ENCODE measurements at places on chromosomes 4 and X.

DNA sequence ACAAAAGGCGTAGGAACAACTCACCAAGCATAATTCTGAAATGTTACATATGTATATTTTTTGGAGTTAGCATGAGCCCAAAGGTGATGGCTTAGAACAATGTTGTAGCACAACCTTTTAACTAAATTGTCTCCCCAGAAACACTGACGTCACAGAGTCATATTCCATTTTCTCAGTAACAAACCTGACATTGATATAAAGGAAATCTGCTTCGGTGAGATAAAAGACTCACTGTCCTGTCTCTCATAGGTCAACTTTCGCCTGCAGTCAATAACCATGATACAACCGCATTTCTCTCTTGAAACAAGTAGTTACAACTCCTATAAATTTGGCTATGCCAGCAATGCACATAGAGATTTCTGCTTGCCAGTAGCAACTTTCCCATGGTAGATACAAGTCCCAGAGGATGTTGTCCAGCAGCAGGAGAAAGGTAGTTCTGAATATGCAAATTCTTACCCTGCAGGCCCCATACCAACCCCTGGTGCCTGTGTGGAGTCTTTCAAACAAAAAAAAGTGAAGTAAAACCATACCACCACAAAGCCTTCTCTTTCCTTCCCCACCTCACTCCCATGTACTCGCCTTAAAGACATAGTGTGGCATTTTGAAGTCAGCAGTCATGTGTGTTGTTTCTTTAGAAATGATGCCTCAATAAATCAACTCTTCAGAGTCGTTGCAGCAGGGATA, 47.9 kb downstream of the MTM1 start:
- DNase-seq, result no peak

GRCh38 chr4:139934708-139935195, 219.2 kb downstream of the MAML3 start:
- no peak for DNase-seq

DNA sequence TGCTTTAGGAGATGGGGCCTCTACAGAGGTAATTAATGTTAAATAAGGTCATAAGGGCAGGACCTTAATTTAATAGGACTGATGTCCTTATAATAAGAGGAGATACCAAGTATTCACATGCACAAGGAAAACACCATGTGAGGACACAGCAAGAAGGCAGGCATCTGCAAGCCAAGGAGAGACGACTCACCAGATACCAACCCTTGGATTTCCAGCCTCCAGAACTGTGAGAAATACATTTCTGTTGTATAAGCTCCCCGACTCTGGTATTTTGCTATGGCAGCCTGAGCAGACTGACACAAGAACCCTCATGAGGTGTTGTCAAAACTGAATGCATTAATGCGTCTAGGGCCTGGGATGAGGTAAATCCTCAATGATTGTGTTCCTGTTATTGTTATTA, 56.2 kb upstream of the MAPK10 start:
- DNase-seq, result no peak

DNA sequence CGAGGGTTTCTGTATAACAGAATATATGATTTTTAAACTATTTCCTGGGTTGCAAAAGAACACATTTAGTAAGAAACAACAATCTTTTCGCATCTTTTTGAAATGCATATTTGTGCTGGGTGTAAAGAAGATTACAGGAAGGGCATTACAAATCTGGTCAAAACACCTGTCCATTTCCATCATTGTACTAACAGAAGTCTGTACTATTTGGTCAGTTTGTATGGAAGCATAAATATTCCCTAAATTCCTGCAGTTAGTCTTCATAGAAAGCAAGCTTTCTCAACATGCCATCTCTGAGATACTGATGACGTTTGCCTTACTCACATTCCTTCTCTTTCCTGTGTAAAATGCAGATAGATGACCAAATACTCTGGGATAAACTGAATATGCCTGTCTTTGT, 203.3 kb downstream of the NWD2 start:
- DNase-seq, result no peak

Data from stimulated activated CD8-positive, alpha-beta memory T cell treated with anti-CD3 and anti-CD28 coated beads, Interleukin-15, amount 100 ng/mL, for 24 hours (primary cell).